ENCODE measurements at places on chromosomes 11 and 22. TPM values are rescaled to one million over a fixed set of nuclear protein-coding genes. Genes with fewer than 3 reads are reported as not detected.

Gene CCS
- total RNA-seq = 53.7 TPM

Gene FOLH1
- total RNA-seq = not detected

Gene SLC22A6
- total RNA-seq = not detected

Gene OR56A1
- total RNA-seq = 0.03 TPM

Gene ARHGAP20
- 0.07 TPM for total RNA-seq

Gene DDIAS
- total RNA-seq = 29.4 TPM

Gene GCAT
- 35.1 TPM for total RNA-seq

Gene RASSF7
- total RNA-seq = 28.2 TPM

Data from H7 (cell line).